ENCODE measurements at places on chromosomes 5 and 9. TPM values are rescaled to one million over a fixed set of nuclear protein-coding genes. Genes with fewer than 3 reads are reported as not detected.

- no peak for DNase-seq
Observed at GRCh38 chr9:136668983-136669790, 6.5 kb downstream of the EGFL7 start.

- no peak for DNase-seq
Observed at GRCh38 chr5:88388476-88389337, 120.1 kb upstream of the TMEM161B start.

APBA1 gene
- total RNA-seq: 14.4 TPM

F12 gene
- 0.59 TPM for total RNA-seq

All from tibial nerve (tissue), 4 donors.